HAP-1 (cell line): ENCODE measurements at places on chromosomes 11 and 22.

DNA sequence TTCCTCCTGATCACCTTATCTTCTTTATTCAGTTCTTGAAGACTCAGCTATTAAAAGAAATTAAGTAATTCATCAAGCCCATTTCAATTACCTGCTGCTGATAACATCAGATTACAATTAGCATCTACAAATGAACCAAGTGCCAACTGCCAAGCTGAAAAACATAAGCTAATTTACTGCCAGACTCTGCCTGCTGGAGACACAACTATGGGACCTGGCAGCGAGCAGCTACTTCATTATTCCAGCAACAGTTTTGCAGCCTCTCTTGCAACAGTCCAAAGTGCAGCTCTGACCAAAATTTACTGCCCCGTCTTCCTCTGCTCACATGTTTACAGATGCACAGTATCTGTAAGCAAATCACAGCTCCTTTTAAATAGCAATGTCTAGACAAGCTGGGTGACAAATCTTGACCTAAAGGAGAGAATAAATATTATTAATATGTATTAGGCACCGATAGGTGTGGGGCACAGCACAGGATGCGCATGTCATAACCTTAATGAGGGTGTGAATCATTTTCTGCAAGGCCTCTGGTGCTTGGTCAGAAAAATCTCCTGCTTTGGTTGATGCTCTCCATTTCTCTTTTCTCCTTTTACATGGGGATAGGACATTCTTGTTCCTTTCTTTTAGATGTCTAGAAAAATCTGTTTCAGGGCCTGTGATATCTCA, 232.2 kb upstream of the PITPNB start:
- no peak for DNase-seq

DNA sequence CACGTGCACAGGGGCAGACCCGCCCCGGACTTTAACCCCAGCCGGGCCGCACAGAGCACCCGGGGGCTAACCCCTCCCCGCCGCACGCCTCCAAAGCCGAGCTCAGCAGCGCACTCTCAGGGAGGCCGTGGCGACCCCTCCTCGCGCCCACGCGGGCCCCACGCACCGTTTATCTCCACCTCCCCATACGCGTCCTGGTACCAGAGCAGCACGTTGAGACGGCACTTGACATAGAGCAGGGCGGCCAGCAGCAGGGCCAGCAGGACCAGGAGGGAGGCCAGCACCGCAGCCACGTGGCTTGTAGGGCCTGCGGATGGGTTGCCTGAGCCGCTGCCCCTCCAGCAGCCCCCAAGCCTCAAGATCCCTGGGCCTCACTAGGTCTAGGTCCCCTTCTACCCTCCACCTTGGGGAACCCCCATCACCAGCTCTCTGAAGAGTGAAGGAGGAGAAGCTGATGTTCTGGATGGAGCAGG, 7.1 kb downstream of the SIGIRR start:
- no peak for DNase-seq

DNA sequence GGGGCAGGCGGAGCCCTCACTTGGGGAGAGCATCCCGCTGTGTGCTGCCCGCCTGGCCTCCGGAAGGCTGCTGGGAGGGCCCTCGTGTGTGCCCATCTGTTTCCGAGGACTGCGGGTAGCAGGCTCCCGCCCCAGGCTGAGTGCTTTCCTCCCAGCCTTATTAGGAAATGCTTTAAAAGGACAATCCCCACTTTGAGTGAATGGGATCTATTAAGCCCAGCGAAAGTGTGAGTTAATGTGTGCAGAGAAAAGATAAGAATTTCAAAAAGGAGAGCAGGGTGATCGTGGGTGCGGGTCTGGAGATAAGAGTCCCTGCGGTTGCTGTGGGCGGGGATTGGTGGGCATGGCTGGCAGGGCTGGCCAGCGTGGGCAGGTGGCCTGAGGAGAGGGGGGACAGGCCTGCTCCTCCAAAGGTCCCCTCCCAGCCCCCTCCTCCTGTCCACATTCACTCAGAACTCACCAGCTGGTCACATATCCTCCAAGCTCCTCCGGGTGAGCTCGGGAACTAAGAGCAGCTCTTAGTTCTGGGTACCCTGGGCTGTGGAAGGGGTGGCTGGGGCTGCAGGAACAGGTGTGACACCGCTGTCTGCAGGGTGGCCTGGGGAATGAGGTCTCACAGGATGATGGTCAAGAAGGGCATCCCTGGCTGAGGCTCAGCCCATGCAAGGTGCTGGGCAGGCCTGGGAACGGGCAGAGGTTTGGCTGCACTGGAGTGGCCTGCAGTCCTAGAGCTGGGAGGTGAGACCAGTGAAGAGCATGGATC, 1260.3 kb downstream of the BRD1 start:
- DNase-seq = no peak

DNA sequence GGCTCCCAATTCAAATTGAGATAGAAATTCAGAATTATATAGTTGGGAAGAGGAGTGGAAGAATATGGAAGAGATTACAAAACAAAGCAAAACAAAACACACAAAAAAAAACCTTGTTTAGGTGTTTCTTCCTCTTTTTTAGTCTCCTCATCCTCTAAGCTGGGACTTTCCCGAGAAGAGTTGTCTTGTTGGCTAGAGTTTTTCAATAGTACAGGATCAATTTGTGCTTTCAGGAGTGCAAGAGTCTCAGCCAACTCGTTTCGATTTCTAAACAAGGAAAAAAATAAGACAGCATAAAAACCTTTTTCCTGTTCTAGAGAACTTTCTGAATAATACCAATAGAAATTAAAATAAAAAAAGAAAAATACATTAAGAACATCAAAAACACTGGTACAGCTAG, 87.8 kb upstream of the CLNS1A start:
- no peak for DNase-seq

DNA sequence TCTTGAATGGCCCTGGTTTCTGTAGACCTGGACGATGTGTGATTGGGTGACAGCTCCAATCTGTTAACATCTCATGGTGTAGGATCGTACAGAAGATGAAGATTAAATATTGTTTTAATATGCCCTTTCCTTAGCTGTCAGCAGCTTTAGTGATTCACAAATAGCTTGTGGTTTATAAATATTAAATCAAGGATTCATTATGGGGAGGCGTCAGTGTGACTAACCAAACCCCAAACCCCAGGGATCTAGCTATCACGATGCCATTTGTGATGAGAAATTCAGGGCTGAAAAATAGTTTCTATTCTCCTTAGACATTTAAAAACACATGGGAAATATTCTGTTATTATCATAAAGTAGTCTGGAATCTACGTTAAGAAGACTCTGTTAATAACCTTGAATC, 73.4 kb downstream of the NCAM1 start:
- DNase-seq = no peak
